ENCODE measurements at places on chromosomes 1 and 21. TPM values are rescaled to one million over a fixed set of nuclear protein-coding genes. Genes with fewer than 3 reads are reported as not detected.

Gene C2CD4D
- 0.86 TPM for total RNA-seq

Gene RNF186
- total RNA-seq, result not detected

Gene STMN1
- 255 TPM for total RNA-seq

Gene PROK1
- not detected for total RNA-seq

Gene OR6N1
- total RNA-seq, result not detected

Gene EPHA10
- 0.21 TPM for total RNA-seq

Gene SEC22B
- 19.7 TPM for total RNA-seq

Gene IGSF9
- total RNA-seq, result not detected

- H3K4me1 ChIP-seq, result peaks cover 2% of the 10 kb centered on the region
- peaks cover 12% of the 10 kb centered on the region for H3K27me3 ChIP-seq
- DNase-seq, result no peak
- H3K36me3 ChIP-seq, result no peaks in the 10 kb centered on the region
- no peak overlapping the region for H3K27ac ChIP-seq
Observed at GRCh38 chr1:22412932-22413727, 38.5 kb upstream of the ZBTB40 start.

- H3K4me3 ChIP-seq, result no peak overlapping the region
- no peaks in the 10 kb centered on the region for H3K27me3 ChIP-seq
- no peak for DNase-seq
- no peak overlapping the region for H3K27ac ChIP-seq
Observed at GRCh38 chr1:228373004-228373680, 33.5 kb downstream of the TRIM11 start.

DNA sequence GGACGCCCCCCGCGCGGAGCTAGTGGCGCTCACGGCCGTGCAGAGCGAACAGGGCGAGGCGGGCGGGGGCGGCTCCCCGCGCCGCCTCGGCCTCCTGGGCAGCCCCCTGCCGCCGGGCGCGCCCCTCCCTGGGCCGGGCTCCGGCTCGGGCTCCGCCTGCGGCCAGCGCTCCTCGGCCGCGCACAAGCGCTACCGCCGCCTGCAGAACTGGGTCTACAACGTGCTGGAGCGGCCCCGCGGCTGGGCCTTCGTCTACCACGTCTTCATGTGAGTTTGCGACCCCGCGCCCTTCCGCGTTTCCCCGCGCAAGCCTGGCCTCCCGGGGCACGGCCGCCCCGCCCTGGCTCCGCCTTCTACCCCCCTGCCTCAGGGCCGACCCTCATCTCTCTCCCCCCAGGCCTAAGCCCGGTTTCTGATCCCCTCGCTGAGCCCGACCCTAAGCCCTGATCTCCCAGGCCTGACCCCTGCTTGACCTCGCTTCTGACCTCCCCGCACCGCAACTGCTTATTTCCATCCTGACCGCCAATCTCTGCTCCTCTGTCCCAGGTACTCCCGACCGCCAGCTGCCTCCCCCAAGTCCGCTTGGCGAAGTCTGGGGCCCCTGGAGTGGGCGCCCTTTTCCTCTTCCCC is 669 bp downstream of the KCNQ4 start:
- peaks cover 37% of the 10 kb centered on the region for H3K27me3 ChIP-seq
- DNase-seq, result no peak
- peak overlapping the region; percentile 80 for H3K4me3 ChIP-seq
- H3K27ac ChIP-seq, result peak overlapping the region; percentile 39
- H3K4me1 ChIP-seq, result peaks cover 4% of the 10 kb centered on the region

GRCh38 chr1:174535207-174535606 is 87.4 kb downstream of the GPR52 start:
- no peak overlapping the region for H3K27ac ChIP-seq
- peaks cover 10% of the 10 kb centered on the region for H3K36me3 ChIP-seq
- DNase-seq, result no peak
- H3K4me3 ChIP-seq, result no peak overlapping the region
- no peaks in the 10 kb centered on the region for H3K27me3 ChIP-seq

GRCh38 chr1:4963251-4963650 is 308.8 kb downstream of the AJAP1 start:
- no peak overlapping the region for H3K27ac ChIP-seq
- no peaks in the 10 kb centered on the region for H3K36me3 ChIP-seq
- peaks cover 2% of the 10 kb centered on the region for H3K4me1 ChIP-seq
- no peak for DNase-seq
- no peak overlapping the region for H3K4me3 ChIP-seq

GRCh38 chr1:89203166-89203565 is 4.4 kb upstream of the GBP4 start:
- no peaks in the 10 kb centered on the region for H3K27me3 ChIP-seq
- no peak overlapping the region for H3K4me3 ChIP-seq
- no peak for DNase-seq
- H3K4me1 ChIP-seq, result peaks cover 30% of the 10 kb centered on the region
- H3K27ac ChIP-seq, result no peak overlapping the region

DNA sequence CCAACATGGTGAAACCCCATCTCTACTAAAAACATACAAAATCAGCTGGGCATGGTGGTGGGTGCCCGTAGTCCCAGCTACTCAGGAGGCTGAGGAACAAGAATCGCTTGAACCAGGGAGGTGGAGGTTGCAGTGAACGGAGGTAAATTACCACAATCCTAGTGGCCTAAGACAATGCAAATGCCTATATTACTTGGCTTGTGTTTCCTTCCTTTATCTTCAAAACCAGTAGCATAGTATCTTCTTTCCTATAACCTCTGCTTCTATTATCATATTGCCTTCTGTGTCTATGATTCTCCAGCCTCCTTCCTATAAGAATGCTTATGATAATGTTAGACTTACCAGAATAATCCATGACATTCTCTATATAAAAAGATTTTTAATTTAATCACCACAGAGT is 156.2 kb upstream of the RGS18 start:
- no peak for DNase-seq
- H3K27ac ChIP-seq, result no peak overlapping the region
- no peaks in the 10 kb centered on the region for H3K27me3 ChIP-seq
- no peaks in the 10 kb centered on the region for H3K36me3 ChIP-seq
- no peak overlapping the region for H3K4me3 ChIP-seq

DNA sequence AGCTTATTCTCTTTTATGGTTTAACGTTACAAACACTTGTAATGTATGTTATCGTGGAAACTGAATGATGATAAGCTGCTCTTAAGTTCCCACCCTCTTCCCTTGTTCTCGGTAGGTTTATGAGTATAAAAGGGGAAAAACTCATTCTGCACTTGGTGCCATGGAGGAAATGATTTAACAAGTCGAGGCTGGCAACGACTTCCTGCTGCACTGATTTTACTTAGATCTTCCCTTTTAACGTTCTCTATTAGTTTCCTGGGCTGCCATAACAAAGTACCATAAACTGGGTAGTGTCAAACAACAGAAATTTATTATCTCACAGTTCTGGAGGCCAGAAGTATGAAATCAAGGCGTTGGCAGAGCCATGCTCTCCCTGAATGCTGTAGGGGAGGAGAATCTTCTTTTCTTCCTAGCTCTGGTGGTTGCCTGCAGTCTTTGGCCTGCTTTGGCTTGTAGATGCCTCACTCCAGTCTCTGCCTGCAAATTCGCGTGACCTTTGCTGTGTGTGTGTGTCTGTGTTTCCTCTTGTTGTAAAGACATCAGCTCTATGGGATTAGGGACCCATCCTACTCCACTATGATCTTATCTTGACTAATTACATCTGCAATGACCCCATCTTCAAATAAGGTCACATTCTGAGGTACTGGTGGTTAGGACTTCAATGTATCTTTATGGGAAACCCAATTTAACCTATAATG is 26.3 kb downstream of the HUNK start:
- H3K4me1 ChIP-seq, result no peaks in the 10 kb centered on the region
- H3K36me3 ChIP-seq, result no peaks in the 10 kb centered on the region
- H3K27ac ChIP-seq, result no peak overlapping the region
- DNase-seq, result no peak
- no peak overlapping the region for H3K4me3 ChIP-seq
- H3K27me3 ChIP-seq, result no peaks in the 10 kb centered on the region

DNA sequence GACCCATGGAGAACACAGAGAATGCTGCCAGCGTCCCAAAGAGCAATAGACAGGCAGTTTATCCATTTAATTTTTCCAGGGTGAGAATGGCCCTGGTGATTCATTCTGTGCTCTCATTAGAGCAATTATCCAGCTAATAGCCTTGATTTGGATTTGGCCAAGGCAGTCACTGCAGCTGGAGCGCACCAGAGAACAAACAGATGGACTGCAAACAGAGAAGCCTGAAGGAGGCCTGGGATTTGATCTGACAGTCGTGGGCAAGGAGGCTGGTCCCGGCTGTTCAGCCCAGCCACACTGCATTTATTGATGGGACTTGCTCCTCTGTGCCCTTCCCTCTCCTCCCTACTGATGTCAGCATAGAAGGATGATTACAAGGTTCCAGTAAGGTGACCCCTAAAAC is 353.9 kb upstream of the C1orf174 start:
- no peak overlapping the region for H3K27ac ChIP-seq
- H3K27me3 ChIP-seq, result no peaks in the 10 kb centered on the region

DNA sequence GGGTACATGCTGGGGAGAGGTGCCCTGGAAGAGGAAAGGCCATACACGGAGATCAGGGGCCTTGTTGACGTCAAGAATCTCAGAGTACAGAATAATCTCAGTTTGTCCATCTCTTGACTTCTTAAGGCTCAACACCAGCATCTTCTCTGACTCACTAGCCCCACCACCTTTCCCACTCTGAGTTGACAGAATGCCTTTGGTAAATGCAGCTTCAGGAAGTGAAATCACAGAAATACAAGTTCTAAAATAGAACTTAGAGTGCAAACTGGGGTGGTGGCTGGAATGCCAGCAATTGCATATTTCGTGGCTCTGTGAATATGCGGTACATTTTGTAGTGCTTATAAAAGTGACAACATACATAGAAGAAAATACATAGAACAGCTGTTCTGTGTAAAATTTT is 1.6 kb downstream of the COG2 start:
- H3K4me1 ChIP-seq, result peaks cover 35% of the 10 kb centered on the region
- no peak for DNase-seq
- H3K27ac ChIP-seq, result peak overlapping the region; percentile 7
- peak overlapping the region; percentile 96 for H3K4me3 ChIP-seq
- H3K27me3 ChIP-seq, result peaks cover 13% of the 10 kb centered on the region
- H3K36me3 ChIP-seq, result peaks cover 16% of the 10 kb centered on the region

DNA sequence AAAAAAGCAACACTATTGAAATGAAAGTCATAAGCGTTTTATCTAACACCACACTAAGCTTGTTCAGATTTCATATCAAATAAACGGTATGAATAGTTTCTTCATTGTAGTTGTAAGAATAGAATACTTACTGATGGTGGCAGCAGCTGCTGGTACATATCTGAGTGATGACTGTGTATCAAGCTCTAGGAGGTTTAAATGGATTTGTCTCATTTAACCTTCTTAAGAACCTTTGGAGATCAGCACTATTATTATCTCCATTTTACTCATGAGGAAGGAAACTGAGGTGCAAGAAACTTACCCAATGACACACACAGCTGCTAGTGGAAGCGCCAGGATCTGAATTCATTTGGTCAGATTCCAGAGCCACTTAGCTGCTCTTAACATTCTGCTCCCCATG is 104.0 kb downstream of the EIF4G3 start:
- no peaks in the 10 kb centered on the region for H3K27me3 ChIP-seq
- H3K27ac ChIP-seq, result no peak overlapping the region
- no peak for DNase-seq
- H3K36me3 ChIP-seq, result peaks cover 9% of the 10 kb centered on the region
- H3K4me3 ChIP-seq, result no peak overlapping the region
- peaks cover 13% of the 10 kb centered on the region for H3K4me1 ChIP-seq

- no peak overlapping the region for H3K4me3 ChIP-seq
- H3K36me3 ChIP-seq, result peaks cover 29% of the 10 kb centered on the region
- H3K27ac ChIP-seq, result no peak overlapping the region
- H3K27me3 ChIP-seq, result no peaks in the 10 kb centered on the region
- no peak for DNase-seq
- peaks cover 33% of the 10 kb centered on the region for H3K4me1 ChIP-seq
Observed at GRCh38 chr21:34952701-34953100, 96.4 kb downstream of the RUNX1 start.

- peaks cover 5% of the 10 kb centered on the region for H3K36me3 ChIP-seq
- H3K27me3 ChIP-seq, result peaks cover 3% of the 10 kb centered on the region
- no peak overlapping the region for H3K27ac ChIP-seq
- DNase-seq, result no peak
Observed at GRCh38 chr1:65409314-65409713, 11.2 kb upstream of the LEPR start.

- H3K4me3 ChIP-seq, result peak overlapping the region; percentile 90
- peaks cover 56% of the 10 kb centered on the region for H3K4me1 ChIP-seq
- peak; percentile 65 for DNase-seq
- peaks cover 2% of the 10 kb centered on the region for H3K27me3 ChIP-seq
- H3K36me3 ChIP-seq, result peaks cover 93% of the 10 kb centered on the region
Observed at GRCh38 chr21:25568246-25568645, 39.0 kb downstream of the MRPL39 start.

DNA sequence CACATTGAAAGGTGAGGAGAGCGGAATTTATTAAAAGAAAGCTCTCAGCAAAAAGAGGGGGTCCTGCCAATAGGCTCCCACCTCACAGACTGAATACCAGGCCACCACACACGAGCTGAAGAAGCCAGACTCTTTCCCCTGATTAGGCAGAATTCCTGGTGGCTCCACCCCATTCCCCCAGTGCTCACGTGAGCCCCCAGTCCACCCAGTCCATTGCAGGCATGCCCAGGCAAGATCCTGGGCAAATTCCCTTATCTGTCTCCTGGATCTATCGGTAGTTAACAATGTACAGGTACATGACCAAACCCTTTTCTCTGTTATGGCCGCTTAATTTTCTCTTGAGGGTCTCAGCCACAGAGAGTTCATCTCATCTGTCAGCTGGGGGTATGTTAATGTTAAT is 54.6 kb upstream of the BTG3 start:
- peaks cover 2% of the 10 kb centered on the region for H3K4me1 ChIP-seq
- no peaks in the 10 kb centered on the region for H3K27me3 ChIP-seq
- H3K4me3 ChIP-seq, result no peak overlapping the region
- H3K27ac ChIP-seq, result no peak overlapping the region

DNA sequence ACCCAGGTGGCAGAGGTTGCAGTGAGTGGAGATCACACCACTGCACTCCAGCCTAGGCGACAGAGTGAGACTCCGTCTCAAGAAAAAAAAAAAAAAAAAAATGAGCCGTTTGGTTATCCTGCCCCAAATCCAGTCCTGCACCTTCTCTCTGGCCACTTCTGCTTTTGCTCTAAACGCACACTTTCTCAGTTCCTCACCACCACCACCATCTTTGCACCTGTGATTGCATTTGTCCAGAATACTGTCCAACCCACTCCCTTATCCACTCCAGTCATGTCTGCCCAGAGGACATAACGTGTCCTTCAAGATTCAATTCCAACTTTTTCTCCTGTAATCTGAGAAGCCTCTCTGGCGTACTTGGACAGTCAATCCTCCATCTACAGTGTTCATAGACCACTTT is 2.2 kb upstream of the NEK2 start:
- no peak overlapping the region for H3K27ac ChIP-seq
- peaks cover 7% of the 10 kb centered on the region for H3K36me3 ChIP-seq
- DNase-seq, result no peak
- no peak overlapping the region for H3K4me3 ChIP-seq

DNA sequence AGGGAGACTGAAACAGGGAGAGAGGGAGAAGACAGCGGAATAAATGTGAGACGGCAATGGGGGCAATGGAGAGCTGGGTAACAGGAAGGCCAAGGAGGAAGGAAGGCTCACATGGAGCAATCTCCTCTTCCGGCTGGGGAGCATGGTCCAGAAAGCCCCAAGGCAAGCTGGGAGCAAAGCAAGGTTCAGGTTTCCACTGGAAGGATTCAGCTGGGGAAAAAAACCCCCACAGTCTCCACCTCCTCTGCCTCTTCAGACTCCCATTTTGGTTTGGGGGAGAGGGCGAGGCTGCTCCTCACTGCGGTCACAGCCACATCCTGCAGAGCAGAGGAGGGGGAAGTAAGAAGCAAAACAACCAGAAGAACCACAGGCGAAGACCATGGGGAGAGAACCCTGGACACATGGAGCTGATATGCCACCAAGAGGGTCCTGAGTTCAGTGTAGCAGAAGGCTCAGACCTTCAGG is 650 bp downstream of the TNFAIP8L2 start:
- H3K27ac ChIP-seq, result peak overlapping the region; percentile 96
- no peaks in the 10 kb centered on the region for H3K27me3 ChIP-seq
- peaks cover 46% of the 10 kb centered on the region for H3K36me3 ChIP-seq
- peak; percentile 92 for DNase-seq
